ENCODE measurements at places on chromosomes 5 and 9.

GRCh38 chr5:69043655-69043996, 50.2 kb upstream of the SLC30A5 start:
- DNase-seq = no peak

DNA sequence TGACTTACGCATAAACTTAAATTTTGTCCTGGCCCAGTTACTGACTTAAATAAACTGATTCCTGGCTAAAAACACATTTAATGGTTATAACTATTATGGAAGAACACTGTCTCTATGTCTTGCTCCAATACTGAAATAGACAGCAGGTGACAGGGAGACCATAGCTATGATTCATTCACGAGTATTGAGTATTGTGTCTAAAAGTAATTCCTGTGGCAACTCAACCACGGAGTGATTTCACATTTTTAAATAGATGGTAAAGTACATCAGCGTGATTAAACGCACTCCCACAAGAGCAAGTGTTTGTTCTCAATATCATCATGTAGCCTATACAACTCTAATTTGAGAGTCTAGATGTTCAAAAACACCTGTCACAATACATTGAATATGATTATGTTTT, 35.9 kb upstream of the PCSK1 start:
- DNase-seq = no peak

DNA sequence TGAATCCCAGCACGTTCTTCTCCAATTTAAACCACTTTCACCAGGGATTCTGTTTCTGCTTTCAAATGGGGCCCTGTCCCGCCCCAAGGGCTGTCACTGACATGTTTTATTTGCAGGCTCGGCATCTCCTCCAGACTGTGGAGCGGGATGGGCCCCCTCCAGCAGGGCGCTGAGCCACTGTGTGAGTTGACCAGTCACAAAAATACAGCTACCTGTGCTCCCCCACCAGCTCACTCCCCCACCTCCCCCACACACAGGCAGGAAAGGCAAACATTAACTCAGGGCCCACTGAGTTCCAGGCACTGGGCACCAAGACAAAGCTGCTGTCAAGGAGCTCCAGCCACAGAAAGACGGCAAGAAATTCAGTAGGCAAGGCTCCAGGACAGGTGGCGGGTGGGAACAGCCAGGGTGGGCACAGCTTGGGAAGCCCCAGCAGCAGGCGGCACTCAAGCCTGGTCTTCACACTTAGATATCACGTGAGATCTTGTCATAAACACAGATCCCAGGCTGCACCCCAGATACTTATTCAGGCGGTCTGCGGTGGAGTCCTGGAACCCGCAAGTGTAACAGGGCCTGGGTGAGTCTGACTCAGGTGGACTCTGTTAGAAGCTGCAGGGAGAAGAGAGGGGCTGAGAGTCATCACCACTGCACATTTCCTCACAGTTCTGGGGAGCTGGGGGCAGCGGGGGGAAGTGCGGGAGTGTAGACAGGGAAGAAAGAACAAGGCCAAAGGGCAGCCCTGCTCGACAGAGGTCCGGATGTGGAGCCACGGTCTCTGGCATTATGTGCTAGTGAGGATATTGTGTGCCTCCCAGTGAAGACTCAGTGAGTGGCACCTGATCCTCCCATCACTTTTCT, 44.7 kb downstream of the OR2V1 start:
- DNase-seq = no peak

GRCh38 chr5:127830157-127830556, 127.0 kb downstream of the CCDC192 start:
- no peak for DNase-seq

- no peak for DNase-seq
Observed at GRCh38 chr9:118928722-118929121, 440.5 kb downstream of the BRINP1 start.

DNA sequence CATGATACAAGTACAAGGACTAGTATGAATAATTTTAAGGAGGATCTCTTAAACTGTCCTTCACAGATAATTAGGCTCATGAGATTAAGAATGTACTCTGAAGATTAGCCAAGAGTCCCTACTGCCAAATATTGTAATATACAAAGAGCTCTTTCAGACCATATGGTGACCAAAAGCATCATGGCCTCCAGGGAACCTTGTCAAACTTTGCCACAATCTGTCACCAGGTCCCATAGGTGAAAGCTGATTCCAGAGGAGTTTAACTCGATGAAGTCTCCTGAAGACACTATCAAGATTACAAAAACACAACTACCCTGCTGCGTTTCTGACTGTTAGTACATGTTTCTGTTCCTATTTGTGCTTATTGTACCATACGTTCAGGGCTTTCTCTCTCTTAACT, 395.4 kb upstream of the ITGA1 start:
- no peak for DNase-seq

DNA sequence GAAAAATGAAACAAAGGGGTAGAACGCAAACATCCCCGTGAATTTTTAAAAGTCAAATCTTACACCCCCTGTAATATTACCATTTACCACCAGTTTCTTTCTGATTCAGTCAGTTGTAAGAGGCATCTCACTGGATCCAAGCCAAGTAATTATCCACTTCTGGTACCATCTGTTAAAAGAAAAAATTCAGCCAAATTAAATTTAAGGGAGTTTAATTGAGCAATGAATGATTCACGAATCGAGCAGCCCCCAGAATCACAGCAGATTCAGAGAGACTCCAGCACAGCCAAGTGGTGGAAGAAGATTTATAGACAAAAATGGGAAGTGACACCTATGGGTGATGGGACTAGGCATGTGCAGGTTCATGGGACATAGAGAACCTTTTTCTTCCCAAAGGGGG, 29.9 kb upstream of the MTMR12 start:
- no peak for DNase-seq

- no peak for DNase-seq
Observed at GRCh38 chr5:94778299-94778698, 159.8 kb downstream of the SLF1 start.

DNA sequence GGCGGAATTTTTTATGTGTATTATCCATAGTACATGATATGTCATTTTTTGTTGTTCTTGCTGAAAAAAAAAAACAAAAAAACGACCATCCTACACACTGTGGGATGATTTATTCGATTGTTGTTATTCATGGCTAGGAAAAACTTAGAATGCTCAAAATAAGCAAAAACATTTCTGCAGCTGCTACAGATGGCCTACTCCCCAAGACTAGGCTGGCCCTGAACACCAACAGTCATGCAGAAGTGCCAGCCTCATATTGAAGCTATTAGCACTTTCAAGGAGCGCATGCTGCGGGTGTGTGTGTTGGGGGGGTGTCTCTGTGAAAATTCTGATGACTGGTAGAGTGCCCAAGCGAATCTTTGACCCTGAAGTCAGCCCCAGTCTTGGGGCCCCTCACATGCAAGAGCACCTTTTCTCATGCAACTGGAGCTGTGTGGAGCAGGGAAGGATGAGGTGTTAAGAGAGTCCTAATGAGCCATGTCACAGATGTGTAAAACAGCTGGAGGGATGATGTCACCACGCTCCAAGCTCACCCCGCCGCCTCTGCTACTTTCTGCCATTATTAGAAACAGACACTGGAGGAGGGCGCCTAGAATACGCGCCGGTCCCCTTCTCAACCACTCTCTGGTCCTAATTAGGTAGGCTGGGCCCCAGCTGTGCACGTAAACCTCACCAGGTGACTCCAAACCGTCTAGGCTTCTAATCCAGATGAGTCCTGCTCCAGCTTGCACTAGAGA, 61.0 kb upstream of the SMIM23 start:
- DNase-seq = no peak

GRCh38 chr5:173234129-173234790, 746 bp downstream of the NKX2-5 start:
- no peak for DNase-seq

DNA sequence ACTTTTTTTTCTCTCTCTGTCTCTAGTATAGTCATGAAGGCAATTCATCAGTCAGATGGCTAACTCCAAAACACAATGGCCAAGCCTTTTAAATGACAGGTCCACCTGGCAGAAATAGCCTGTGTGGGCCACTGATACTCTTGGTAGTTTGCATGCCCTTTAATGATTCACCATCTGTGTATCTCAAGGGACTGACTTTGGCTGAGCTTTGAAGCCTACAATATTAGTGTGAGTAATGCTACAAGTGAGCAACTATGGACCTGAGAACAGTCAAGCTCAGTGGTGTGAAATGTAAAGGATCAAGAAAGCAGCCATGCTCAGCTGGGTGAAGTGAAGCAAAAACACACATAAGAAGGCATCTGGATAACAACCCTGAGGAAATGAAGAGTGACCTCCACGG, 506.9 kb downstream of the TLE1 start:
- no peak for DNase-seq

- DNase-seq = no peak
Observed at GRCh38 chr5:122668552-122668951, 106.3 kb upstream of the SNX2 start.

DNA sequence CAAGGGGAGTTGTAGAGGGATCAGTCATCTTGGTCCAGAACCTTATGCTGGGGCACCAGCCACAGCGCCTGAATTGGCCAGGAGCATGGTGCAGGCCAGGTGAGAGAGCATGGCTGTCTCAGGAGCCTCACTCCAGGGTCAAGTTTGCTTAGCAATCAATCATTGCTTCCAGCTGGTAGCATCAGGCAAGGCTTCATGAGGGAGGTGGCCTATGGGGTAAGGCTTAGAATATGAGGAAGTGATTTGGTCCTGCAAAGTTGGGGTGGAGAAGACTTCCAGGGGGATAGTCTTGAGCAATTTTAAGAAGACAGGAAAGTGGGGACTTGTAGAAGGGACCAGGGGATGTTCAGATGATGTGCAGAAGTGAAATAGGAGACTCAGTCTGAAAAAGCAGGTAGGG, 53.9 kb upstream of the PITX1 start:
- DNase-seq = no peak

GRCh38 chr9:18056993-18057369, 417.0 kb upstream of the ADAMTSL1 start:
- DNase-seq = no peak

- no peak for DNase-seq
Observed at GRCh38 chr9:35834260-35835215, 5.5 kb downstream of the TMEM8B start.

DNA sequence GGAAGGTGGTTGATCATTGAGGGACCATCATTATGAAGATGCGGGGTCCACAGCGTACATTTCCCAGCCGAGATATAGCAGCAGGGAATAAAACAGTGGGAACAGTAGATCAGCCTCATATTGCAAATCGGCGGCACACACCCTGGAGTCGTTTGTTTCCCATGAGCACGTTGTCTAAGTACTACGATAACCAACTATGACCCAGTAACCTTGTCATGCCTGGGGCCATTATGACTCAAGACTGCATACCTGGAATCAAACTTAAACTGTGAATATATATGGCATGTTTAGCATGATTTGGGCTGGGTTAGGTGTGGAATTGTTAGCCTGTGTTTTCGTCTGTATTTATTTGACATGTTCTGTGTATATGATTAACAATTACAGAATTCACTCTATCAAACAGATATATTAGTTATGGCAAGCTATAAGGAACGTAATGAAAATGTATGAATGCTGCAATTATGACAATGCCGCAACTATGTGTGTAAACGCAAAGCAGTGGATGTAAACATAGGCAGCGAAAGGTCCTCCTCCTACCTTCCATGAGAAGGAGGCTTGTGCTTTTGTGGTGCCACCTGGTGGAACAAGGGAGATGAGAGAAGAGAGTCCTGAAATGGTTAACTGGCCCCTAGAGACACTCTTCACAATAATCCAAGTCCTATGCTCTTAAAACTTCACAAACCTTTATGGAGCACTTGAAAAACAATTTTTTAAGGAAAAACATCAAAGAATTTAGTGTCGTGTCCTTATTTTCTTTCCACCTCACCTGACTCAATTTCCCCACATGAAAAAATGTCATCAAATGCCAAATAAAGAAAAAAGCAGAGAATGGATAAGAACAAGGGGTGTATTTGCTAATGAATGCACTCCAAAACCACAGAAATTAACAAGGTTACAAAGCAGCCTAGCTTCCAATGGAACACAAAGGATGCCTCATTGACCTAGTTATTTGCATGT, 47.1 kb downstream of the SEMA5A start:
- DNase-seq = no peak

DNA sequence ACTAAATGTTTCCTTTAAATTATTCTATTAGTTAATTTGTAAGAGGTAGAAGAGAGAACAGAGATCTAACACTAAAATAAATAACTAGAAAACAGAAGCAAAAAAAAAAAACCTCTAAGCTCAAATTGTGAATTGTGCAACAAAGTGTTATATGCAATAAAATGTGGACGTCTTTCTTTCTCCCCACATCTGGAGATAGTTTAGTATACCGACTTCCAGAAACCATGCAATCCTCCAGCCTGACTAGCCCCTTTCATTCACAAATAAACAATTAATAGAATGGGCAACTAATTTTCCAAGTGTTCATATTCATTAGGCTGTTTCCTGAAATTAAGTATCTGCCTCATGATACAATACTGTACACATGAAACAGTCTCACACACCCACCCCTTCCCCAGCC, 258.5 kb downstream of the BNC2 start:
- DNase-seq = no peak

DNA sequence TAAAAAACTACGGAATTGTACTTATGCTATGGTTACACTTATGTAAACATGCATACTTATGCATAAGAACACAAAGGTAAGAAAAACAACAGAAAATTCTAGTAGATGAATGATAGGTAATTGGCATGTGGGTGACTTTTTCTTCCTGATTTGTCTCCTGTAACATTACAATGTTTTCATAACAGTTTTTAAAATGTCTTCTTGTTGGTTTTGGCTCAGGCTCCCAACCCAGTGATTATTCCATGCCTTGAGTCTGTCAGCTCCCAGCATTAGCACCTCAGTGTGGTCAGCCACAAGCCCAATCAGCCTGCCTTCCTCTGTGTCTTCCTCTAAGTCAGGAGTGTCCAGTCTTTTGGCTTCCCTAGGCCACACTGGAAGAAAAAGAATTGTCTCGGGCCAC, 7.9 kb upstream of the FOXE1 start:
- DNase-seq = no peak

DNA sequence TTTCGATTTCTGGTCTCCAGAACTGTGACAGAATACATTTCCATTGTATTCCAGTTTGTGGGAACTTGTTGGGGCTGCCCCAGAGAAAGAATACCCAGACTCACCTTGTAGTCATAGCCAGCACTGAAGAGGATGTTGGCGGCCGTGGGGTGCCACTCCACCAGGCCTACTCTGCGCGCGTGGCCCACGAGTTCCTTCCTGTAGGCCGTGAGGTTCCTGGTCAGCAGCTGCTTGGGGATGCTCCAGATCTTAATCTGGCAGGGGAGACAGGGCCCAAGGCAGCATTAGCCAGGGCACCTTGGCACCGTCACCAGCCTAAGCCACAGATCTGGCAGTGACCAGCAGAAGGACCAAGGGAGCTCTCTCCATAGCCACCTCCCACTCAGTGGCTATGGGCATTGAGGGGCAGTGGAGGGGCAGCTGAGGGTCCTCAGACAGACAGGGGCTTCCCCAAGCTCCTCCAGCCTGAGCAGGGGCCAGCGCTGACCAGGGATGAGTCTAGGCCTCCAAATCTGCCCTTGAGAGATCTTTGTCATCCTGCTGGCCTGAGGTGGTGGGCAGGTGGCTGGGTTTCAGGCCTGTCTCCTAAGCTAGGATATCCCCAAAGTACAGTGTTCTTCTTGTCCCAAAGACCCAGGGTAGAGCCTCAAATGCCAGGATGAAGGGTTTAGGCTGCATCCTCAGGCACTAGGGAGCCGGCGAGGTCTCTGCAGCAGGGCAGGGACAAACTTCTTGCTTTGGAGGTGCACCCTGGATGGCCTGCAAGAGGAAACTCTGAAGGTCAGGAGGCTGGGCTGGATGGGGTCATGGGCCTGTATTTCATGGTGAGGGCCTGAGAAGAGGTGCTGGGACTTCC, 15.9 kb upstream of the TRIM14 start:
- DNase-seq = no peak

GRCh38 chr9:35350827-35351549, 138.9 kb upstream of the RUSC2 start:
- DNase-seq = peak; percentile 25

- DNase-seq = no peak
Observed at GRCh38 chr5:120684749-120685415, 220.8 kb downstream of the PRR16 start.

Data from pons (tissue), 1 donor.